Thoracic aorta (tissue), 2 donors: ENCODE measurements at places on chromosomes 1 and 21. TPM values are rescaled to one million over a fixed set of nuclear protein-coding genes. Genes with fewer than 3 reads are reported as not detected.
A peak's percentile ranks its signal among the peaks of the same experiment; 100 is the strongest.

- H3K27me3 ChIP-seq = no peaks in the 10 kb centered on the region
- peaks cover 12% of the 10 kb centered on the region for H3K4me1 ChIP-seq
- no peaks in the 10 kb centered on the region for H3K36me3 ChIP-seq
Observed at GRCh38 chr1:178539291-178539690, 26.4 kb downstream of the TEX35 start.

- H3K4me3 ChIP-seq = no peak overlapping the region
- no peaks in the 10 kb centered on the region for H3K4me1 ChIP-seq
- no peak for DNase-seq
- no peak overlapping the region for H3K27ac ChIP-seq
Observed at GRCh38 chr1:180881806-180882509, 30.7 kb upstream of the KIAA1614 start.

DNA sequence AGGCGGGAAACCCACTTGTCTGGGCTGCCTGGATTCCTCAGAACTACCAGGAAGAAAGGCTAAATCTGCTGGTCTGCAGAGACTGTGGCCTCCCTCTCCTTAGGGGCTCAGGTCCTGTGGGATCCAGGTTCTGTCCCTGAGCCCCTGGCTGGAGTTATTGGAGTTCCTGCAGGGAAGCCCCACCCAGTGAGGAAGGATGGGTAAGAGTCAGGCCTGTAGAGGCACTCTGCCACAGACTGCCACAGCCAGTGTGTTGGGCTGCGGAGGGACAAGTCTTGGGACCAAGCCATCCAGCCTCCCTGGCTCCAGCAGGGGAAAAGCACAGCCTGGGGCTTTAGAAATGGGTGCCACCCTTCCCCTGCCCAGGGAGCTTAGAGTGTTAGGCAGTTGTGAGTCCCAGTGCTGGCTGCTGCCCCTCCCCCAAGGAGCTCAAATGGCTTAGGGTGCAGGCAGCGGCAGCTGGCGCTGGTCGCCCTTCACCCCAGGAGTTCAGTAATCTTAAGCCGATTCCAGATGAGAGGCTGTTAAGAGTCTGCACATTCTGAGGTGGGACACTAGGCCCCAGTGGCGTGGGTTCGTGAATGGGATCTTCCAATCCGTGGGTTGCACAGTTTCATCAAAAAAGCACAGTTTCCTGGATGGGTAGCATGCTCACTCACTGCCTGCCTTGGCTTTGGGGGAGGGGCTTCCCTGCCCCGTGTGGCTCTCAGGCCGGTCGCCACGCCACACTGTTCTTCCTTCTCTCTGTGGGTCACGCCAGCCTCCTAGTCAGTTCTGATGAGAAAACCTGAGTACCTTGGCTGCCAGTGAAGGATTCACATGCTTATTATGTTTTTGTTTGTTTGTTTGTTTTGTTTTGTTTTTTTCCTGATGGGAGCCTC is 57.6 kb upstream of the FMO3 start:
- no peak overlapping the region for H3K27ac ChIP-seq
- H3K36me3 ChIP-seq = no peaks in the 10 kb centered on the region
- no peak overlapping the region for H3K4me3 ChIP-seq
- H3K27me3 ChIP-seq = no peaks in the 10 kb centered on the region

- H3K27ac ChIP-seq = no peak overlapping the region
- peaks cover 3% of the 10 kb centered on the region for H3K4me1 ChIP-seq
- H3K27me3 ChIP-seq = no peaks in the 10 kb centered on the region
- no peak for DNase-seq
Observed at GRCh38 chr1:100414693-100415497, 62.6 kb downstream of the CDC14A start.

DNA sequence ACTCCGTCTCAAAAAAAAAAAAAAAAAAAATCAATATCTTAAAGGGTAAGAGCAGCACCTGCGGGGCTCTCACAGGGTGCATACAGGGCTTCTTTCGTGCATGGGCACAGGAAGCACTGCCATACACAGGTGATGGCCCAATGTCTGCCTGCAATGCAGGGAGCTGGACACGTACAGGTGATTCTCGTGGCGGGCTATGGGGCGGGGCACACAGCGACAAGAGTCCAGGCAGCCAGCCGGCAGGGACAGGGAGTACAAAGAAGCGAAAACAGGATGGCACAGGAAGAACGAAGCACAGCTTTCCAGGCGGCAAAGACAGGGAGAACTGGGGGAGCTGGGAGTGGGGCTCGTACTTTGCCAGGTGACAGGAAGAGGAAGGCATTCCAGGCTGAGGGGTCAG is 1.6 kb downstream of the KIF17 start:
- H3K36me3 ChIP-seq = no peaks in the 10 kb centered on the region
- no peaks in the 10 kb centered on the region for H3K27me3 ChIP-seq
- H3K4me1 ChIP-seq = peaks cover 4% of the 10 kb centered on the region
- DNase-seq = no peak
- H3K4me3 ChIP-seq = no peak overlapping the region

- H3K27me3 ChIP-seq = no peaks in the 10 kb centered on the region
- no peaks in the 10 kb centered on the region for H3K4me1 ChIP-seq
- H3K4me3 ChIP-seq = no peak overlapping the region
Observed at GRCh38 chr1:174884038-174884437, 115.7 kb upstream of the CACYBP start.

DNA sequence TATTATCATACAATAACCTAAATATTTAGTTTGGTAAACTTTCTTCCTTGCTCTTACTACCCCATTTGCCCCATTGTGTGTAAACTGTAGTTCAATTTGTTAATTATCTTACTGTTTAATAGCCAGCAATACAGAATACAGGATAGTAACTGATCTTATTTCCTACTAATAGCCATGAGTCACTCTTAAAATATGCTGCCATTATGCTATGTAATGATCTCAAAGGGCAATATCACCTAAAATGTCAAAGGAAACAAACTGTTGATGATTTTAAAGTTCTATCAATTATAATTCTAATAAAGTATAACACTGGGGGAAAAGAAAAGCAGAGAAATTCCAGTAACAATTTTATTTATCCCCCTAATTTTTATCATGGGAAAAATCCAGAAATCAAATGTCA is 4.3 kb downstream of the SLC30A1 start:
- H3K27ac ChIP-seq = no peak overlapping the region
- no peak for DNase-seq
- peaks cover 44% of the 10 kb centered on the region for H3K4me1 ChIP-seq
- H3K4me3 ChIP-seq = no peak overlapping the region
- no peaks in the 10 kb centered on the region for H3K36me3 ChIP-seq

DNA sequence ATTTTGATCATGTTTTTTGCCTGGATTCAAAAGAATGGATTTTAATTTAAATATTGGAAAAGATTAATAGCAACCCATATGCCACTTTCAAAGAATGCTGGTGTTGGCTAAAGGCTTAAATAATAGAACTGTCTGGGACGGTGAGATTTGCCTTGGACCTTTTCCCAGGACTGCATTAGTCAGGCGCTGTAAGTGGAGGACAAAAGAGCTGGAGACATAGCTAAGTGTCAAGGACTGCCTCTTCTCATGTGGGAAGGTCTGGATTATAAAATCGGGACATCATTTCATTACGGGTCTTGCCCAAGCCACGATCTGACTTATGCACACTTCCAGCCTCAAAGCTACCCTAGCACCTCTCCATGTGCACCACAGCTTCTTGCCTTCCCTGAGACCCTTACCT is 458.5 kb upstream of the DEPDC1 start:
- DNase-seq = no peak
- no peak overlapping the region for H3K4me3 ChIP-seq
- no peaks in the 10 kb centered on the region for H3K27me3 ChIP-seq
- no peaks in the 10 kb centered on the region for H3K36me3 ChIP-seq
- H3K27ac ChIP-seq = no peak overlapping the region
- H3K4me1 ChIP-seq = peaks cover 12% of the 10 kb centered on the region

DNA sequence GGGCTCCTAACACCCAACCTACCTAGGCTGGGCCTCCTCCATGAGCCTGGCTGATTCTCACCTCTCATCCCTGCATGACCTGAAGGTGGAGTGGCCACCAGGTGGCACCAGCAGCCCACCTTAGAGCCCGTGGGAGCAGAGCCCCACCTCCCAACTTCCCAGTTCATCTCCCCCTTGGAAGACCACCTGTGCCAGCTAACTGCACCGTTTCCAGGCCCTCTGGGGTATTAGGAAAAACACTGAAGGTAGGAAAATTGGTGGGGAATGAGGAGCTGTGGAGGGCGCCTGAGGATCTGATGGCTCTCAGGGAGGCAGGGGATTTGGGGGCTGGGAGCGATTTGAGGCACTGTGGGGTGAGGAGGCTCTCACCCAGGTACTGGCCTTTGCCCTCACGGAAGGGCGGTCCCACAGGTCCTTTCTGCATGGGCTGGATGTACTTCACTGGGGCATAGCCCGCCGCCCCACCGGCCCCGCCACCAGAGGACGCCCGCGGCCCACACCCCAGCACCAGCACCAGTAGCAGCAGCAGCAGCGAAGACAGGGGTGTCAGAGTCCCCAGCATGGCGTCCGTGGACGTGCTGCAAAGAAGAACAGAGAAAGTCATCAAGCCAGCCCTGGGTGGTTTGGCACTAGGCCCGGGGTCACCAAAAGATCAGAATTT is 11.1 kb downstream of the ADPRS start:
- H3K4me3 ChIP-seq = no peak overlapping the region
- no peaks in the 10 kb centered on the region for H3K27me3 ChIP-seq
- peak overlapping the region; percentile 30 for H3K27ac ChIP-seq
- H3K36me3 ChIP-seq = peaks cover 1% of the 10 kb centered on the region

The TSTD1 gene
- total RNA-seq = 34.2 TPM

The F11R gene
- total RNA-seq = 19.1 TPM

The SH2D5 gene
- total RNA-seq = 0.41 TPM

The CEPT1 gene
- total RNA-seq = 31.0 TPM

The OR2T35 gene
- not detected for total RNA-seq

The PLA2G2C gene
- total RNA-seq = not detected
